ENCODE measurements at places on chromosomes 12 and 14.
A peak's percentile ranks its signal among the peaks of the same experiment; 100 is the strongest.

DNA sequence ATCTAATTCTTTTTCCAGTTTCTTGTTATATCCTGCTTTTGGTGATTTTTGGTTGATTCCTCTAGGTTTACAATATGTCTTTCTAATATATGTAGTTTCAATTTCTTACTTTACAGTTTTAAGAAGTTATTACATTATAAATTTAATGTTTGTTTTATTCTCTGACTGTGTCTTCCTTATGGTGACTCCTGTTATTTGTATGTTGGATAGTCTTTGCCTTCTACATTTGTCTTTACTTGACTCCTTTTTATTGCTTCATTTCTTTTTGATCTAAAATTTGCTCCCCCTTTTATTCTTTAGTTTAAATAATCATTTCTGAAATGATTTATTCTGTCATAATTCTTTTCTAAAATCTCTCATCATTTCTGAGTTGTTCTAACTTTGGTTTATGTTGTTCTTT lies 125.8 kb downstream of the CCDC91 start:
- no peak for DNase-seq

DNA sequence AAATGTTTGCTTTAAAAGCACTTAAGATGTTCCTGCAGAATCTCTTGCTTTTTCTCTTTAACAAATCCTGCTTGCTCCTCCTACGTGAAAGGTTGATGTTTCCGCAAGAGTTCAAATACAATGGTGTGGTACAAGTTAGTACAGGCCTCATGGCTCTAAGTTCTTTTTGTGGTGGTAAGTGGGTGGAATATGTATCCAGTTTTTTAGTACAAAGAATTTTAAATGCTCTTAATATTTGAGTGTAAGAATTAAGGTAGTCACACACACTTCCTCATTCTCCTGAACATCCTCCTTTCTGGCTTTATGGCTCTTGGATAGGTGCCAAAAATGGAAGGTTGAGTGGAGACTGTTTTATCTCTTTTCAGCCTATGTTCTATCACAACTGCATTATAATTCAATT lies 1.8 kb downstream of the OTOGL start:
- no peak for DNase-seq

DNA sequence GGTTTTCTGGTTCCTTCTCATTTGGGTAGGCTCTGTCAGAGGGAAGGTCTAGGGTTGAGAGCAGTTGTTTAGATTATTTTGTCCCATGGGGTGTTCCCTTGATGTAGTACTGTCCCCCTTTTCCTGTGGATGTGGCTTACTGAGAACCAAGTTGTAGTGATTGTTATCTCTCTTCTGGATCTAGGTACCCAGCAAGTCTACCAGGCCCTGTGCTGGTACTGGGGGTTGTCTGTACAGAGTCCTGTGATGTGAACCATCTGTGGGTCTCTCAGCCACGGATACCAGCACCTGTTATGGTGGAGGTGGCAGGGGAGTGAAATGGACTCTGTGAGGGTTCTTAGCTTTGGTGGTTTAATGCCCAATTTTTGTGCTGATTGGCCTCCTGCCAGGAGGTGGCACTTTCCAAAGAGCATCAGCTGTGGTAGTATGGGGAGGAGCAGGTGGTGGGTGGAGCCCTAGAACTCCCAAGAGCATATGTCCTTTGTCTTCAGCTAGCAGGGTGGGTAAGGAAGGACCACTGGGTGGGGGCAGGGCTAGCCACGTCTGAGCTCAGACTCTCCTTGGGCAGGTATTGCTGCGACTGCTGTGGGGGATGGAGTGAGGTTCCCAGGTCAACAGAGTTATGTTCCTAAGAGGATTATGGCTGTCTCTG lies 179.3 kb upstream of the BTG1 start:
- peak; percentile 83 for DNase-seq

DNA sequence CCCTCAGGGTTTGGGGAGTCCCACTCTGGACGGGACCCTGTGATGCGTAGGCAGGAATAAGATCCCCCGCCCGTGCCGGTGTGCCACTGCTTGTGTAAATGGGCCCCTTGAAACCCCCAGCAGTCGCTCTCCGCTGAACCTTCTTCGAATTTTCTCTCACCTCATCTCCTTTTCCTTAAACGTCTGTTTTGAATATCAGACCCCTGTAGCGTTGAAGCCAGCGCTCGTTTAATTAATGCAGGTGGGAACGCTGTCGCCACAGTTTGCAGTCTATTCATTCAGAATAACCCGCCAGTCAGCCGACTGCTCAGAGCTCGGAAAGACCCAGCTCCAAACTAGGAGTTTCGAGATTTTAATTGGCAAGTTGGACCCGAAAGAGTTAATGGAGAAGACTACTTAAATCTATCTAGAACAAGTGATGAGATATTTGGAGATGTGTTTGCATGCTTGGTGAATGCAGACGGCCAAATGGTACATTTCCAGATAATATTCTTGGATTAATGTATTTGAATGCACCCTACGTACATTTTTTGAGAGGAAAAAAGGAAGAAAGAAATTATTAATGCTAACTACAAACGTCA lies 739 bp upstream of the PPP2R5E start:
- DNase-seq, result no peak

- no peak for DNase-seq
These were observed 1.3 kb downstream of the CLSTN3 start for GRCh38 chr12:7131502-7131866.

DNA sequence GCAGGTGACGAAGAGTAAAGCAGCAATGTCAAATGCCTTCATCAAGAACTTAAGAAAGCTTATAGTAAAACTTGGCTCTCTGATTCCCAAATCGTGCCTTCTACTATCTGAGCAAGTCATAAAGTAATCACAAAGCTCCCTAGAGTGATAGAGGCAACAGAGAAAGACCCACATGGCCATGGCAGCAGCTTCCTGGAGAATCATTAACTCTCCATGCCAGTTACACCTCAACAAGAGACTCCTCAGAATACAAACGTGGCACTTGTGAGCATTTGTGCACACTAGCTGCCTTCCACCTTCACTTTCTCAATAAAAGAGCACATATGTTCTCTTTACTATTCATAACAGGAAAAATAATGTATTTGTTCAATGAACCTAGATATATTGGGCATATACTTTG lies 48.0 kb downstream of the PLCZ1 start:
- DNase-seq, result no peak

Data from WERI-Rb-1 (cell line).